ENCODE measurements at places on chromosomes 3 and 15.

DNA sequence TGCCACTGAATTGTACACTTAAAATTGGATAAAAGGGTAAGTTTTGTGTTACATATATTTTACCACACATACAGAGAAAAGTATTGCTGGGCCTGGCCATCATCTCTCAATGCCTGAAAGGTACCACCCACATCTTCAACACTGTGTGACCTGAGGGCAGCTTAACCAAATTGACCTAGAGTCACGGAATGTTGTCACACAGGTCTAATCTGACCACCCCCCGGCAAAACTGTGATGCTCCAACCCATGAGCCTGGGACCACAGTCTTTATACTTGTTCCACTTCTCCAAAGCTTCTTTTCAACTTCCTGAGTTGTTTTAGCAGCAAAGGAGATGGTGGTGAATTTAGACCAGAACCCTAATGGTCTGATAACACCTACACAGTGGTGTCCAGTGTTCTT is 210.3 kb upstream of the TPM1 start:
- ATAC-seq: no peak
- no peak overlapping the region for H3K4me3 ChIP-seq
- H3K4me1 ChIP-seq: no peaks in the 10 kb centered on the region
- peaks cover 11% of the 10 kb centered on the region for H3K27me3 ChIP-seq
- no peaks in the 10 kb centered on the region for H3K36me3 ChIP-seq

DNA sequence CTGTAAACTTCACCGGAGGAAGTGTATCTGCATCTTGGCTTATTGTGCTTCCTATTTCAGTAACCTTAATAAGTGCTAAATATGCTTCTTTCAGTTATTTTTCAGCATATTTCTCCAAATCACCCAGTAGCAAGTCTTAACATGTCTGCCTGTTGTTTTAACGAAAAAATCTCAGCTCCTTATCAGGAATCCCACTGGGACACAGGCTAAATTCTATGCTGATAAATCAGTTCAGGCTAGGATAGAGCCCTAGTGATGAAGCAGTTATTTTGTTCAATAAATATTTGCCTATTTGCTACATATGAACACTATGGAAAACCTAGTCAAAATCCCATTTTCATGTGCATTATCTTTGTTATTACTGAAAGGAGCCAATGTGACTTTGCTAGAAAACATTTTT is 8.2 kb upstream of the MITF start:
- no peak overlapping the region for H3K4me3 ChIP-seq
- no peaks in the 10 kb centered on the region for H3K36me3 ChIP-seq
- no peak overlapping the region for H3K27ac ChIP-seq
- no peaks in the 10 kb centered on the region for H3K4me1 ChIP-seq

DNA sequence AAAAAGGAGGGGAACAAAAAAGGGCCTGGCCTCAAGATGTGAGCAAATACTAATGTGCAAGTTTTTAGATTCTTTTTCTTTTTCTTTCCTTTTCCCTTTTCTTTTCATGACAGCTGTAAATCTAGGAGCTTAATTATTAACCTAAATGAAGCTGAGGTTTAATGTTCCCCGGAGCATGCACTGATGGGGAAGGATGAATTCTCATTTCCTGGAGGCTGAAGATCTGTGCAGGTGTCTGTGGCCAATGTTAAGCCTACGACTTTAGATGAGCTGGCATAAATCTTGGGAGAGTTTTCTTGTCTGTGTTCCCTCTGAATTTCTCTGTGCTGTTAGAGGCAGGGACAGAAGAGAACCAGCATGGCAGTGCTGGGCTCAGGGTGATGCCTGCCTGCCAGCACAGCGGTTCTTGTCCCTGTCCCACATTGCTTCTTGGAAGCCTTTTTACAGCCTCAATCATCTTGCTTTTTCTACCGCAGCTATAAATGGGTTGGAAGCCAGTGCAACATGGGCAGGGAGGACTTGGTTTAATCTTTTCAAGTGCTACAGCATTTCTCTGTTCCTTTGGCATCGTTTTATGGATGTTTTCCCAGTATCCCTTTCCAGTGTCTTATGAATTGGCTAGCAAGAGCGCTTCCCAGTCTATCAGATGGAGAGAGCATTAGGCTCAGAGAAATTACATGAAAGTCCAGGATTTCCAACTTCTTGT is 119.1 kb downstream of the ATG7 start:
- no peaks in the 10 kb centered on the region for H3K27me3 ChIP-seq
- H3K4me1 ChIP-seq: no peaks in the 10 kb centered on the region
- no peak for ATAC-seq
- H3K36me3 ChIP-seq: peaks cover 25% of the 10 kb centered on the region

DNA sequence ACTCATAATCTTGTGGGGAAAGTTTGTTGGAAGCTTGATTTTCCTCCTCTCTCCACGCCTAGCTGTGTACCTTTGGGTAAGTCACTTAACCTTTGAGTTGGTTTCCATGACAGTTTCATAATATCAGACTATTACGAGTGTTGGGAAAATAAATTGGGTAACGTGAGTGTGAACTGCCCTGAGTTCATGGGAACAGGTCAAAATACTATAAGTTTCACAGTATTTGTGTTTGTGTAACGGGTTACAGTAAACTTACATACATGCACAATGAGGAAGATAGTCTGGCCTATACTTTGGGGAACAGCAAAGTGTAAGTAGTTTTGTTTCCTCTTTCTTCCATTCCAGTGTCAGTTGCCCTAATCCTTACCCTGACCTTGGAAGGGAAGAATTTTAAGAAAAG is 509.9 kb downstream of the MECOM start:
- H3K4me3 ChIP-seq: no peak overlapping the region
- ATAC-seq: no peak
- H3K4me1 ChIP-seq: peaks cover 14% of the 10 kb centered on the region
- peaks cover 30% of the 10 kb centered on the region for H3K27me3 ChIP-seq
- H3K36me3 ChIP-seq: no peaks in the 10 kb centered on the region

- H3K4me3 ChIP-seq: no peak overlapping the region
- no peak for ATAC-seq
- H3K4me1 ChIP-seq: peaks cover 14% of the 10 kb centered on the region
- no peak overlapping the region for H3K27ac ChIP-seq
These were observed 217.2 kb upstream of the CBLB start for GRCh38 chr3:106086038-106086437.

GRCh38 chr3:153599685-153600084 is 437.7 kb downstream of the RAP2B start:
- no peak for ATAC-seq
- no peaks in the 10 kb centered on the region for H3K4me1 ChIP-seq
- no peak overlapping the region for H3K27ac ChIP-seq
- H3K4me3 ChIP-seq: no peak overlapping the region

DNA sequence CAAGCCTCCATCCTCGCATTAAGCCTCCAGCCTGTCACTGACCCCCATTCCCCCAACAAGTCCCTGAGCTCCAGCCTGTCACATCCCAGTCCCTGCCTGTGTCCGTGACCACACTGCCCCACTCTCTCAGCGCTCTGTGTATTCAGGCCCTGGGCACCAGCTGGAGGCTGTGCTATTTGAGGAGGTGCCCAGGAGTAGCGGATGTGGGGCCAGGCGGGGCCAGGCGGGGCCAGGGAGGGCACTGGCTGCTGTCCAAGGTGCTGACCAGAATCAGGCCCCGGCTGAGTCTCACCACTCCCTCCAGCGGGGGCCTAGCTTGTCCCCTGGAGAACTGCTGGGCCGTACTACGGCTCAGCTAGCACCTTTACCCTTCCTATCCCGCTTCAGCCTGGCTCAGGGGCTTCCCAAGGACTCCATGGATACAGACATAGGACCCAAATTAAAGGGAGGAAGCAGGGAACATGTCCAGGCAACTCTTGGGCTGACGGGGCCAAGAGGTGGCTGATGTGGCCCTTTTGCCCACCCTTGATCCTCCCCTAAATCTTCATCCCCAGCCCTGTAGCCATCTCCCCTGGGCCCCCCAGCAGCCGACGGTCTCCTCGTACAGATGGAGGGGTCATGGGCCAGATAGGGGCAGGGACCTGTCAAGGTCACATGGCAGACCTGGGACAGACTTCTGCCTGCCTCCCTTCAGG is 1.1 kb downstream of the HHATL start:
- H3K4me3 ChIP-seq: no peak overlapping the region
- H3K4me1 ChIP-seq: no peaks in the 10 kb centered on the region
- no peak overlapping the region for H3K27ac ChIP-seq
- ATAC-seq: no peak

GRCh38 chr15:40082195-40082883 is 26.3 kb downstream of the BMF start:
- no peaks in the 10 kb centered on the region for H3K36me3 ChIP-seq
- peak overlapping the region; percentile 1 for H3K4me3 ChIP-seq
- no peaks in the 10 kb centered on the region for H3K27me3 ChIP-seq

DNA sequence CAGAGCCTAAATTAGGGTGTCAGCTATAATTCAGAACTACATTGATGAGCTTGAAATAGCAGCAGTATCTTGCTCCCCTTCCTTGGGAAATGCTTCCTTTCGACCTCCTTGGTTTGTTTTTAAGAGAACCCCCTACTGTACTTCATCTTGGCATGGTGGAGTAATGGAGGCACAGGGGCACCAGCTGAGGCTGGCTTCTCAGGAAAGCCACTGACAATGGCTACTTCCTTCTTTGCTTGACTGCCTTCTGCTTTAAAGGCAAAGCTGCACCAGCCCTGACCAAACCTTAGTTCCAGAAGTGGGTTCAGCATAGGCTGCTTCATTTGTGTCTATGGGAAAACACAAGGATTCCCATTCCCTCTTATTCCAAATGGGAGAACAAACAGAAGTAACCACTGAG is 1.5 kb upstream of the FBXL22 start:
- peaks cover 34% of the 10 kb centered on the region for H3K36me3 ChIP-seq
- peak overlapping the region; percentile 82 for H3K27ac ChIP-seq
- H3K4me3 ChIP-seq: no peak overlapping the region

Measured in stimulated activated memory B cell treated with anti-CD40 and anti-IgM and Interleukin-4, amounts not matched to agents 10 μg/mL and 1 μg/mL and 100 μg/mL, for 72 hours (primary cell).